ENCODE measurements at places on chromosomes 6 and 20.
A peak's percentile ranks its signal among the peaks of the same experiment; 100 is the strongest.

- DNase-seq: no peak
Observed at GRCh38 chr6:42564506-42564825, 637 bp downstream of the UBR2 start.

DNA sequence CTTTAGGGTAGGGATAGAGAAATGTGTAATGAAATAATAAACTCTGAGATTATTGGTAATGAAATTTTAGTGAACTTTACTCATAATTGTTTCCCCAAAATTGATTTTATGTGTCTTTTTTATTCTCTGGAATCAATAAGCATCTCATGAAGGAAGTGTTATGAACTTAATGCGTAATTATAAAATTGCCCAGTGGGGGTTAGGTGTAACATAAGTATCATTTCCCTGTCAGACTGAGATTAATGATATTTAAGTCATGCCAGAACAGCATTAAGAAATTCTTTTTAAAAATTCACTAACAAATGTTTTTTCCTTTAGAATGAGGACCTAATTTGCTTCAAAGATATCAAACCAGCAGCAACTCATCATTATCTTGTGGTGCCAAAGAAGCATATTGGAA, 10.0 kb downstream of the HINT3 start:
- DNase-seq: no peak

GRCh38 chr6:3390698-3391097, 66.2 kb downstream of the SLC22A23 start:
- DNase-seq: no peak

DNA sequence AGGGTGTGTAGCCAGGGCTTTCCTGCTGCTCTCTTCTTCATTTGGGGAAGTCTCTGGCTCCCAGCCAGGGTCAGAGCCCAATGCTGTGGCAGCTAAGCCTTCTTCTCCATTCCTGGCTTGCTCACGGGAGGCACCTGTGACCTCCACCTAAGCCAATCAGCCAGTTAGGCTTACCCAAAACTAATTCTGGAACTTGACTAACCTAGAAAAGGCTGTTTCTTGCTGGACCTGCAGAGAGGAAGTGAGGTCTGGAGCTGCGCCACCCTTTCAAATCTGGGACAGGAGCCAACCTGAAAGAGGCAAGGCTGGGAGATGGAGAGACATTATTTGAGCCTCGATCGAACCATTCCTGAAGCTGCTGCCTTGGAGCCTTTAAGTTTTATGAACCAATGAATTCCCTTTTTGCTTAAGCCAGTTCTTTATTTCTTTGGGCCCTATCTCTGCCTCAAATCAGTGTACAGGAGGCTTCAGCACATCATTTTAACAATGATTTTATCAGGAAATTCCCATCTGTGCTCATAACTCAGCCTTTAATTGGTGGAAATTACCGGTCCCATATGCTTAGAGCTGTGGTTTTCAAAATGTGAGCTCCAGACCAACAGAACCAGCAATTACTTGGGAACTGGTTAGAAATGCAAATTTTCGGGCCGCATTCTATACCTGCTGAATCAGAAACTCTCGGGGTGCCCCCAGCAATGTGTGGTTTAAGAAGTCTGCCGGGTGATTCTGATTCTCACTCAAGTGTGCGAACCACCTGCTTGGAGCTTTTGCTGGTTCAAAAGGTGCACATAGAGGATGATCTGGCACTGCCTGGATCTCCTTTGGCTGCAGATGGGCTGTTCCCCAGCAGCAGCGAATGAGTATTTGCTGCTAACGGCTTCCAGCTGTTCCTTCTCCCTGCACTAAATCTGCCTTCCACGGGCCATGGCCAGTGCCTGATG, 97.4 kb upstream of the RNF24 start:
- no peak for DNase-seq

DNA sequence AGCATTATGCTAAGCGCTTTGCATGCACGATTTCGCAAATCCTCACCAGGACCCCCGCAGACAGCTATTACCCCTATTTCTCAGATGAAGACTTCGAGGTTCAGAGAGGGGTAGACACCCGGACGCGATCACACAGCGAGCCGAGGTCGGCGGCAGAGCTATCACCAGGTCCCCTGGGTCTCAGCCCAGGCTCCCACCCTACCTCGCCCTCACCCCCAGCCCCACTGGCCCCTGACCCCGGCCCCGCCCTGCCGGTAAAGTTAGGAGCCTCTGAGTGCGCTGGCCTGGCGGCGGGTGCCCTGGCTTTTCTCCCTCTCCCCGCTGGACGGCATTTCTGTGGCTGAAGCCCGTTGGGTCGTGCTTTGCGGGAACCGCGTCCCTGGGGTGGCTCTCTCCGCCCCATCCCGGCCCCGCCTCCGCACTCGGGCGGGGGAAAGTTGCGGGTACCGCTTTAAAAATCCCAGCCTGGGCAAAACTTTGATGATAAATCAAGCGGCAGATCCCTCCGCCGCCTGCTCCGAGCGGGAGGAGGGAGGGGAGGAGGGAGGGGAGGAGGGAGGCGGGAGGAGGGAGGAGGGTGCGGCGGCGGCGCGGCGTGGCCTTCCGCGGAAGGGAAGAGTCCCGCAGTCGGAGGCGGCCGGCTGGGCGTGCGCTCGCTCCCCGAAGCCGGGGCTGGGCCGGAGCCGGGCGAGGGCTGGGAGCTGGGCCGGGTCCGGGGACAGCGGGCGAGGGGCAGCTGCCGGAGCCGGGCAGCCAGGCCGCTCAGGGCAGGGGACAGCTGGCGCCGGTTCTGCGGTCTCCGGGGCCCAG, at the start of gene VSTM2L:
TSS of gene VSTM2L (plus strand) at position 624 of the 810 bp plus-strand sequence. CDS start 224 bp downstream, outside the sequence.
- no peak for DNase-seq

- no peak for DNase-seq
Observed at GRCh38 chr6:89297695-89298351, 17.3 kb downstream of the GABRR2 start.

DNA sequence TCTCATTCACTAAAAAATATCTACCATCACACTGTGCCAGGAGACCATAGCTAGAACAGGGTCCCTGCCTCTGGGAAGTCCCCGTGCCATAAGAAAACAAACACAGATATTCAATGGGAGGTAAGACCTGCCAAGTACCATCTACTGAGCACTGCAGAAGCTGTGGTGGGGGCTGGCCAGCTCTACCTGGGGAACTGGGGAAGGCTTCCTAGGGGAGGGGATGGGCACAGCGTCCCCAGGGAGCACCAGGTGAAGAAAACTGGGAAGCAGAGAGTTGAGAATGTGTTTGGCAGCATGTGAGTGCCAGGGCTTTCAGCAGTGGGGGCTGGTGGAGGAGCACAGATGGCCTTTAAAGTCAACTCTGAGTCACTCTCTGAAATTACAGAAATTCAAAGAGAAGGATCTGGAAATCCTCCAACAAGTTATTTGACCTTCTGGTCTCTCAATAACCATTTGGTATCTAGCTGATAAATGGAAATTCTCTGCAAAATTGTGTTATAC, 85.2 kb downstream of the SHLD1 start:
- peak; percentile 22 for DNase-seq

GRCh38 chr6:6900569-6901204, 207.1 kb upstream of the RREB1 start:
- no peak for DNase-seq

DNA sequence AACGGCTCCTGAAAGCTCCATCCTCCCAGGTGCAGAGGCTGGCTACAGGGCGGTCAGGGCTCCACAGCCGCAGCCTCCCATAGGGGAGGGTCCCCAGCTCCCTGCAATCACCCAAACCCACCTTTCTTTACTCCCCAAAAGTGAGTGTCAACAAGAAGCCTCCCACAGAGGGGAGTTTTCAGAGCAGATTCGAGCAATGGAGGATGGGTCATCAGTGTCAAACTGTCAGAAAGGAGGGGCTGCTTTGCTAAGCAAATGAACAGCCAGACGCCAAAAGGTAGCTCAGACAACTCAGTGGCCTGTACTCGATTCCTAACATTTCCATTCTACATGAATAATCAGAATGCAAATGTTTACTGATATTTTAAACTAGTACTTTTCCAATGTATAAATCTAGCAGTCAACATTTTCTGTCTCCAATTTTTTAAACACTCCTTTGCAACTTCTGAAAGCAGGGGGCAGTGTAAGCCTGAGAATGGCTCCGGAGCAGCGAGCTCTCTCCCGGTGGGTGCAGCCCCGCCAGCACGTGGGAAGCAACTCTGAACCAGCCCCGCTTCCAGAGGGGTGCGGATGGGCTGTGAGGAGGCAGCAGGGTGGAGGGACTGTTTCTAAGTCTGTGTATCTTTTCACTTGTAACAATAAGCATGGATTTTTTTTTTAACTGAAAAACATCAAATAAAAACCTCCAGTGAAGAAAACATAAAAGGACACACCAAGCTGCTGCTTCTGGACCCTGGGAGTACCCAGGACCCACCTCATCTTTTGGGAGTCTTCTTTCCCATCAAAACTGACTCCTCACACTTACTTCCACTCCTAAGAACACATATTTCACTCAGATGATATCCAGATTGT, 54.9 kb downstream of the TAF4 start:
- DNase-seq: peak; percentile 35

DNA sequence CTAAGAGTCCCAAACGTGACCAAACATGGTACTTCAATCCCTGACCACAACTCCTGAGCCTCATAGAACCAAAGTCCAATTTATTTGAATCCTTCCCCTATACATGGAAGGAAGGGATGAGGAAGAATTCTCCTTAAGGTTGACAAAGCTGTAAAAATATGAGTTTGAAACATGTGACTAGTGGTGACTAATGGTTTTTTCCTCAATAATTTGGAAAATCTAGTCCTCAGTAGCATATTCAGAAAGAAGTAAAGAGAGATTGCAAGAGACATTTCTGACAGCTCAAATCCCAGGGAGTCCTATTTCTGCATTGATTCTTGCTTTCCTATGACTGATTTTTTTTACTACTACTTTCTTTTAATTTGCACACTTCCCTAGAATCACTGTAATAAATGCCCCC, 443.7 kb downstream of the FRK start:
- no peak for DNase-seq

DNA sequence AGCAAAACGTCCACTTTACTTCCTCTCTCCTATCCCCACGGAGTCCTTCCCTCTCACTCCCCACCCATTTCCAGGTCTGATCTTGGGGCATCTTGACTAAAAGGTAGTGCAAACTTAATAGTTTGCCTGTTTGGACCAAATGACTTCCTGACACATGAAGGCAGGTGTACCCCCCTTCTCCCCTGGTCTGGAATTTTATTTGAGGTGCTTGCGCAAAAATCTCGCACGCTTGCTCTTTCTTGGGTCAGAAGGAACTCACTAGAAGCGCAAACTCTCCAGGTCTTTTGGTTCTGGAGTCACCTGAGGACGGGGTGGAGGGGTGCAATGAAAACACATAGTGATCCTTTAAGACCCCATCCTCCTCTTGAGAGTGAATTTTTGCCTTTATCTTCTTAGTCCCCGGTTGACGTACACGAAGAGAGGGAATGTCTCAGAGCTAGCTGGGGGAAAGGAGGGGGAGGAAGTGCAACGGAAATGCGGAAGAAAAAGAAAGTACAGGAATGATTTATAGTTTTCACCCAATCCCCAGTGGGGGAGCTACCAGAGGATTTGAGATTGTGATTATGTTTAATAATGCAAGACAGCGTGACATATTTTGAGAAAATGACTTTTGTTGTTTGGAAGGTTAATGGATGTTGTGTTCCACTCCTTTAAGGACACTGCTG, 4.9 kb downstream of the ADGRB3 start:
- DNase-seq: no peak

DNA sequence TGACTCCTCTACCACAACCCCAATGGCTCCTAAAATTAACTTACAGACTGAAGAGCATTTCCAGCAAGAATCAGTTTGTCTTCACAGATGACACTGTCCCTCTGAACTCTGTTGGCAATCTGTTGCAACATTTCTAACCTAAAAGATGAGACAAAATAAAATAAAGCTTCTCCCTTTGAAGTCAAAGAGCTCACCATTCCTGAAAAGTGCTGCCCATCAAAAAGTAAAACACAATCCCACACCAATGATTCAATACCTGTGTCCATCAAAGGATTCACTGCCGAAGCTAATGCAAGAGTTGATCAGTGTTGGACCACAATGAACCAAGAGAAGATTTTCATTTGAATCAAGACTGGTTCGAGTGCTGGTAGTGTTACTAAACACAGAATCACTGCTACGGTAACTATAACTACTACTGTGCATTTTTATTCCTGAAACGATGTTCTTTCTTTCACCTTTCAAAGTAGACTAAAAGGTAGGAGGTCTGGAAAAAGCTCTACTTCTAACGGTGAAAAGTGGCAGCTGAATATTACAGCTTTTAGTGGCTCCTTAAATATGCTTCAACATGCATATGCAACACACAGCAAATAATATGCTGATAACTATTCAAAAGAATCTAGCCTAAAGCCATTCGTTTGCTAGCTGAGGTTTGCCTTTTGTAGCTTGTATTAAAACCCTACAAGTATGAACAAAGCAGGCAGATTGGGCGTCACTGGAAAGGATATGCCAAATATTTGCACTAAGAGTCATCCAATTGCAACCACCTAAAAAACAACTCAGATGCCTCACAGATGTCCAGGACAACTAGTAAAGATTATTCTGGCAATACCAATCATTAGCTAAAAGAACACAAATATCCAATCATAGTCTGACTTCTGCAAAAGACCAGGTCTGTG, at the start of gene DST:
TSS of gene DST (minus strand) at position 524 of the 896 bp plus-strand sequence.
- no peak for DNase-seq

All from right lung (tissue), 10 donors.